Foreskin fibroblast (primary cell): ENCODE measurements at places on chromosomes 1 and 21.

GRCh38 chr1:97647776-97648175, 273.1 kb downstream of the DPYD start:
- DNase-seq, result peak; percentile 34

- DNase-seq, result no peak
These were observed 83.2 kb downstream of the PLXNA2 start for GRCh38 chr1:208161005-208161404.

GRCh38 chr1:11180342-11180744, 8.8 kb upstream of the ANGPTL7 start:
- peak; percentile 84 for DNase-seq

DNA sequence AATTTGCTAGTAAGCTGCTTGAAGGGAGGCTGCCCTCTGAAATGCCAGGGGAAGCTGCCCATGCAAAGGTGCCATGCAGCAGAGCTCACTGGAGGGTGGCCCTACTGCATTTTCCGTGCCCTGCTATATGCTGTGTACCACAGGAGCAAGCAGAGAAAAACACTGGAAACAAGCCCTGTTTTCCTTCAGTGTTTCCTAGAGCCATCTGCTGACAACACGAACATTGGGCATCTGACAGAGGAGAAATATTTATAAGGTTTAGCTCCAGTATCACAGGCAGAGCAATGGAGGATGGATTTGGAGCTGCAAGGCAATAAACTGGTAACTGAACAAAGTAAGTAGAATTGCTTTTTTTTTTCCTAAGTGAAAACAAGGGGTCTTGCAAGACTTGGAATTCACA, 198.4 kb downstream of the USP25 start:
- DNase-seq, result no peak

- DNase-seq, result no peak
These were observed 63.4 kb downstream of the B3GALT5 start for GRCh38 chr21:39675993-39676661.

GRCh38 chr1:187928288-187928687, 1099.5 kb downstream of the PLA2G4A start:
- DNase-seq, result peak; percentile 13

DNA sequence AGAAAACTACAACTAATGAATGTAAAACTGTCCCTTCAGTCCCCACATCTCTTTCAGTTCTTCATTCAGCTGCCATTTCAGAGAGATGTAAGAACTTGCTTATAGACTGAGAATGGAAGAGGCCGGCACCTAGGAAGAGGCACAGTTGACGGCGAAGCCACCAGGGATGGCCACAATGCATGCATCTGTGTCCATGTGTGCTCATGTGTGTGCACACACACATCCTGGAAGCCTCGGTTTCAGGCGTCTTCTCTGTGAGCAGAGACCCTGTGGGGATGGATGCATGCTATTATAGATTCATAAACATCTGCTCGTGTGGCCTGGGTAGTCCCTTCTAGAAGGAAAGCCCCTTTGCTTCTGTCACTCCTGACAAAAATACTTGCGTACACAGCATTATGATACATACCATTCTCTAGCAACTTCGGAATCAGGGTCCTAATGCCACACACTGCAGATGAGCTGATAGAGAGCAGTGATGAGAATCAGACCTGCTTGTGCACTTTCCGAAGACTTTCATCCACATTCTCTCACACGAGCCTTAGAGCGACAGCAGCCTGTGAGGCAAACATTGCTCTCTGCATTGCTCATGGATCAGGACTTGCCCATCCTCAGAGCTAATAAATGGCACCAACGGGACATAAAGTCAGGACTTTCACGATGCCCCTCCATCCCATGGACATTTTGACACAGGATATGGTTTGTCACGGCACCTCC, 12.4 kb upstream of the GPR61 start:
- DNase-seq, result no peak

- DNase-seq, result no peak
These were observed 7.9 kb downstream of the AKT3 start for GRCh38 chr1:243842161-243842560.

GRCh38 chr1:228770779-228771223, 35.5 kb downstream of the RHOU start:
- DNase-seq, result no peak

GRCh38 chr1:170204121-170204520, 58.4 kb downstream of the NTMT2 start:
- peak; percentile 49 for DNase-seq

- DNase-seq, result peak; percentile 23
These were observed 526 bp downstream of the TPR start for GRCh38 chr1:186374303-186375151.

GRCh38 chr1:111727056-111727455, 12.1 kb downstream of the INKA2 start:
- no peak for DNase-seq

GRCh38 chr1:152965853-152966252, 4.6 kb upstream of the SPRR4 start:
- no peak for DNase-seq

- DNase-seq, result no peak
These were observed 17.5 kb downstream of the TRMT1L start for GRCh38 chr1:185139246-185139645.

GRCh38 chr1:54795841-54796468, 5.2 kb downstream of the TTC22 start:
- no peak for DNase-seq

- DNase-seq, result no peak
These were observed 47.0 kb upstream of the KDM4A start for GRCh38 chr1:43602990-43603389.

DNA sequence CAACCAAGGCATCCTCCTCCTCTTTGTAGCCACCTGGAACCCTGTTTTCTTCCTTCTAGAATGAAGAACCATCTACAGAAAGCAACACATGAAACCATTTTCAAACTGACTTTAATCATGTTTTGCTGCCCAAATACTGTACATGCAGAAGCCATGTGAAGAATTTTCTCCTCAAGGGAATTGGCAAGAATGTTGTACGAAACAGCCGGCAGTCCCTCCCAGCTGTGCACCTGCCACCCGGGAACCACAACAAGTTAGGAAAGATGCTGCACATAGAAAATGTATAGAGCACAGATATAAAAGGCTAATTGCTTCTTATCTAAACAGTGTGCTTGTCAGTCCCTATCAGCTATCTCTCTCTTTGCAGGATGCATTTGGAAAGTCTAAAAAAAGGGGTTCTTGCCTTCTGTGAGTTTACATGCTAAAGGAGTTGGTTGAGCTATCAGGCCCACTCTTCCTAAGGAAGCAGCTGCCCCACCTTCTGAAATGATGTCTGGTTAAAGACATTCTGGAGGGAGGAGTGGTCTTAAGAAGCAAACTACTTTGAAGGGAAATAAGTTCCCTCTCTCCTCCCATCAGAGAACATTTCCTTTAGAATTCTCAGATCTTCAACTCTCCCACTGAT, 44.8 kb downstream of the RIMS3 start:
- no peak for DNase-seq

- DNase-seq, result no peak
These were observed 40.6 kb upstream of the PLA2G5 start for GRCh38 chr1:20029178-20029912.

- DNase-seq, result no peak
These were observed 69.8 kb upstream of the HAO2 start for GRCh38 chr1:119298687-119299303.

DNA sequence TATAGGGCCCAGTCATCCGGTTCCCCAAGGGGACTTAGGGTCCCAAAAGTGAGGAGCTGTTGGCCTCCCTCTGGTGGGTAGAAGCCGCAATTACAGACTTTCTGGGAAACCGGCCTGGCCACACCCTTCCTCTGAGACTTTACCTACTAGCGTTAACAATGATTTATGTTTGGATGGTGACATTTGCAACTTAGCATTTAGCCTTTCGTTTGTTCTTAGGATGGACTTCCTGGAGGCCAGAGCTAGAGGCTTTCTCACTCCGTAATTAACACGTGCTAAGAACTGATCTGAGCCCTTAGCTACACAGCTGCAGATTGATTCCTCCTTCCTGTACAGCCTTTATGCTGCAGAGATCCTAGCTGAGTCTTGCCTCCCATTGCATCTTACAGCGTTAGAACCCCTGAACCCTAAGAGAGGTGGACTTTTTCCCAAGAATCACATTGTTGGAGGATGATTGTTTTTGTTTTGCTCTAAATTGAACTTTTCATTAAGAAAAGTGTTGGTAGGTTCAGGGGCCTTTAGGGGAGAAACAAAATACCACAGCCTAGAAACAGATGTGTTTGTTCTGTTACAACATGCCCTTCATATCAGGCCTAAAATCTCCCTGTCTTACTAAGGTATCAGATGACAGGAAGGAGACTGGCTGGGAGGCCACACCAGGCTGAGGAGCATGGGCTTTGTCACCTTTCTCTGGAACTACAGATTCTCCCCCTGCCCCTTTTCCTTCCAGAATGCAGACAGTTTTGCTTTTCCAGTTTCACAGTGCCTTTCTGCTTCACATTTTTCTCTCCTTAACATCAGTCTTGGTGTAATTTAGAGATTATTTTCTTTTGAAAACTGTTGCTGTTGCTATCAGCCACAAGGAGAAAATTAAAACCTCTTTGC, 1.9 kb downstream of the S100A11 start:
- DNase-seq, result peak; percentile 63

DNA sequence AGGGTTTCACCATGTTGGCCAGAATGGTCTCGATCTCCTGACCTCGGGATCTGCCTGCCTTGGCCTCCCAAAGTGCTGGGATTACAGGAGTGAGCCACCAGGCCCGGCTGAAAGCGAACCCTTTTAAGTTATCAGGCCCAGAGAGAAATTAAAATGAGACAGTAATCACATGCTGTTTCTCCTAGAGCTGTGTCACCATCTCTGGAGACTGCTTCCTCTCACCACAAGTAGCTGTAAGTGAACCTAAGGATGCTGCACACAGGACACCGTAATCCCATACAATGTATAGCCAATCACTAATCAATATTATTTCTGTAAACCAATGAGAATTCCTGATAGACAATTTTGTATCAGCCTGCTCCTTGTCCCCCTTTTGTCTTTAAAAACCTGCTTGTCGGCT, 5.7 kb upstream of the CSTB start:
- no peak for DNase-seq

DNA sequence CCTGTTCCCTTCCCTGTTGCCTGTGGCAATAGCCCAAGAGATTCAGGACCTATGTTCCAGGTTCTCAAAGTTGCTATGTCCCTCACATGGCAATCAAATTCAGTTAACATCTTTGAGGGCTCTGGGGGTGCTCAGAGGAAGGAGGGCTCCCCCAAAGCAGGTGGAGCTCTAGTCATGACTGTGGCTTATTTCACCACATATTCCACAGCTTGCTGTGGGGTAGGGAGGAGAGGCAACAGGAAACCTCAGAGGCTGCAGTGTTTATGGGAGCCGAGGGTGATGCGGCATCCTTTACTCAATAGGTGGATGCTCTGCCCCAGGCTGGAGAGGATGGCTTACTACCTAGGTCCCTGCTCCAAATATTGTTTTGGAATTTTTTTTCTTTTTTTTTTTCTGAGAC, 1.2 kb upstream of the MKNK1 start:
- no peak for DNase-seq

- DNase-seq, result no peak
These were observed 151.9 kb downstream of the TNFSF18 start for GRCh38 chr1:172898866-172899265.
